Brain pericyte (primary cell): ENCODE measurements at places on chromosomes 7 and 10.

DNA sequence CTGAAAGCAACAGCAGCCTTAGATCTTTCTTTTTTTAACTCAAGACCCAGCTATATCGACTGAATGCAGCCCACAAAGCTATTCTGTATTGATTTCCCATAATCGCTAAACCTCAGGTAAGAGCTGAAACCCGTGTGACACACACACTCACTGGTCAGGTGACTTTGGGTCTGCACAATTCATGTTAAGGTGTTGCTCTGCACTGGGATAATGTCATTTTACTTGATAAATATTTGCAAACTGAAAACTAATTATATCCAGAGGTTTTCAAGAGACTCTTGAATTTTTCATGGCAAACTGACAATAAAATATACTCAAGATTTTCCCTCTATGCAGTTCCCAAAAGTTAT lies 33.1 kb downstream of the SCRN1 start:
- no peak for DNase-seq

GRCh38 chr7:46282155-46282554 lies 361.1 kb upstream of the IGFBP3 start:
- DNase-seq: no peak

GRCh38 chr10:129935867-129936152 lies 28.3 kb downstream of the EBF3 start:
- no peak for DNase-seq

DNA sequence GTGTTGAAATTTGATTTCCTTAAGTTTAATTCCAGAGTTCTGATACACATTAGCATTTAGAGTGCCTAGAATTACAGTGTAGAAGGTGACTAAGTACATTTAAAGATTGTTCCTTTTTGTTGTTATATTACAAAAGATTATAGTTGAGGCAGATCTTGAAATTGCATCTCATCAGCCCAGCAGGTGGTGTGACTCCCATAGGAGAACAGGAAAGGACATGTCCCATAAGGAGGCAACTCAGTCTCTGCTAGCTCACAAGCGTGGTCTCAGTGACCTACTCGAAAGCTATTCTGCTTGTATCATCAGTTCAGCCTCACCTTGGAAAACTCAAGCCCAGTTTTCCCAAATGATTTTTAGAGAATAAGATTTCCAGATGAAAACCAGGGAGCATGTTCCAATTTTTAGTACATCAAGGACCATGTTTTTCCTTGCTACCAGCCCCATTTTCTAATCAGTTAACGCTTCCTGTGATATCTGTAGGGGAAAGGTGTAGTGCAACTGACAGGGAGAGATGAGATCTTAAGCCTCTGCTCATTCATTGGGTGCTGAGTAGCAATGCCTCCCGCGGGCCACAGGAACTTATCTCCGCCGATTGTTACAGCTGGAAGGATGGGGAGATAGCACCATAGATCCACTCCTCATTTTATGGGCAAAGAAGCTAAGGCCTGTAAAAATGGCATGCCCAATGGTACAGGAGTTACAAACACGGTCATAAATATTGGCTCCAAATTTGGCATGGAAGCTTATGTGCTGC lies 1.1 kb upstream of the GNAI1 start:
- DNase-seq: no peak

- no peak for DNase-seq
Measured at GRCh38 chr10:93865794-93866425, 27.9 kb upstream of the SLC35G1 start.

DNA sequence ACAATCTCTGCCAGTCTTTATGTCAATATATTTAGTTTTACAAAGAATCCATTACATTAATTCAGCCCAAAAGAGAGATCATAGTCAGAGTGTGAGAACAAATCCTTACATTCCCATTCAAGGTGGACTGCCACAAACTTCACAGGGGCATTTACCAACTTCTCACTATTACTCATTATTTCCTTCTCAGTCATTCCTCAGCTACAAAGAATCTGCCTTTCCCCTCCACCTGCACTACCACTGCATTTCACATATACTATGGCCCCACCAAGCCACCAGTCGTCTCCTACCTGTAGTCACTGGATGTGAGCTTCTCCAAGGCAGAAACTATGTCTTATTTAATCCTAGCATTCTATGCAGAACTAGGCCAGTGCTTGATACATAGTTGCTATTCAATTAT lies 94.3 kb downstream of the USP6NL start:
- no peak for DNase-seq

DNA sequence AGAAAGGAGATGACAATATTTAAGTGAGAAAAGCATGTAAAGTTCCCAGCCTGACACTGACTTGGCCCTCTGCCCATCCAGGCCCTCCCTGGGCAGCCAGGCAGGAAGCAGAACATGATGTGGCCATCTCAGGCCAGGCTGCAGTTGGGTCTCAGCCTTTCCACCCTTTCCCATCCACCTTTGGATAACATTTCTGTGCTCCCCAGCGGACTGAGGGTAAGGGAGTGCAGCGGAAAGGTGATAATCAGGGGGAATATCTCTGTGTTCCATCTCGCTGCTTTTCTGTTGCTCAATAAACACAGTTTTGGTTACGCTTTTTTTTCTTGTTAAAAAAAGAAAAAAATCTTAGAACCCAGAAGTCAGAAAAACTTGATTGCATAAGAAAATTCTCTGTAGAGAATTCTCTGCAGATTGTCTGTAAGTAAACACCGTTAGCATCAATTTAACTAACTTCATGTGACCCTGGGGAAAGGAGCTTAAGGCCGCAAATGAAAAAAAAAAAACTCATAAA lies 37.2 kb upstream of the TARP start:
- no peak for DNase-seq

DNA sequence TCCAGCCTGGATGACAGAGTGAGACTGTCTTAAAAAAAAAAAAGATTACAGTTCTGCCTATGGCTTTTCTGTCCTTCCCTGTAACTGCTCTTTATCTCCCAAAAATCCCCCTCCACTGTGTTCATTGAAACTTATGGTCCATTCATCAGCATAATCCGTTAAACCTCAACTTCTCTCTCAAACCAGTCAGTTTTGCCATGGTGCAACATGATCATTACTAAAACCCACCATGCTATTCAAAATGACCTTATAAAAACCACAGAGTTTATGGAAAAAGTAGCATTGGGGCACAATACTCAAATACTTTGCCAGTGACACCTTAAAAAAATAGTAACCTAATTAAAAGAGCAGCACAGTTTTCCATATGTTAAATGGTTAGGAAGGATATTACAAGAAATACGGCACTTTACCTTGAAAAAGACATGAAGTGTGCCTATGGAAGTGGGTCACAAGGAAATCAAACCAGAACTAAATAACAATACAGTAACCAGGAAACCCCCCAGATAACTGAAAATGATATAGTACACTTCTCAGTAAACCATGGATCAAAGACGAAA lies 74.0 kb upstream of the ST8SIA6 start:
- no peak for DNase-seq

GRCh38 chr10:7525314-7526016 lies 114.6 kb upstream of the SFMBT2 start:
- no peak for DNase-seq

- no peak for DNase-seq
Measured at GRCh38 chr7:66847879-66848790, 72.9 kb upstream of the TMEM248 start.

GRCh38 chr7:143934526-143935325 lies at the start of gene OR2F2:
Gene OR2F2 (plus strand): TSS chr7:143935233. CDS start chr7:143935233, 0 bp downstream.
- DNase-seq: no peak

DNA sequence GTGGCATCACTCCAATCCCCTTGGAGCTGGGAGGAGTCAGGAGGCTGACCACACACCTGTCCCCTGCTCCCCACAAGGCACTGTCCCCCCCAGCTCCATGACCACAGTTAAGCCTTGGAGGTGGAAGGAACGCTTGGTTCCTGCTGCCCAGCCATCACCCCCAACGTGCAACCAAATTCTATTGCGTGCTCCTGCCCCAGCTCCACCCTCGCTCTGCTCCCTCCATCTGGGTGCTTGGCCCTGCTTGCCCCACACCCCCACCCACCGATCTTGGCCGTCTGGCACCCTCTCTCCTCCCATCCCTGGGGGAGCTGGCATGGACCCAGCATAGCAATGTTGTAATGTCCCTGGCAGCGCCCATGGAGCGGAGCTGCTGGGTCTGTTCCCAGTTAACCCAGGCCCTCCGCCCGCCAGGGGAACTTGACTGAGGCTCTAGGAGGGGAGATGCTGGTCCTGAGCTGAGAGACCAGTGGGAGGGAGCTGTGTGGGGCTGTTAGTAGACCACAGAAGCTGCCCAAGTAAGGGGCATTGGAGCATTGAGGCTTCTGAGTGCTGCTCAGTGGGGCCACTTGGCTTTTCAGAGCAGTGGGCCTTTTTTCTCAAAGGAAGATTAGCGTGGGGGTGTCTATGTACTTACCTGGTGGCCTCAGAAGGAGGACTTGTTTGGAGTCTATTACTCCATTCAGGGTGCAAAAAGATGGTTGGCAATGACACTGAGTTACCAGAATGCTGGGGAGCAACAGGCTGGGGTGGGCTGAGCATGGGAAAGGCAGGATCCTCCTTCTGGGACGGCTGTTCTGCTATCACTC lies 1.1 kb downstream of the EPHB6 start:
- DNase-seq: no peak

DNA sequence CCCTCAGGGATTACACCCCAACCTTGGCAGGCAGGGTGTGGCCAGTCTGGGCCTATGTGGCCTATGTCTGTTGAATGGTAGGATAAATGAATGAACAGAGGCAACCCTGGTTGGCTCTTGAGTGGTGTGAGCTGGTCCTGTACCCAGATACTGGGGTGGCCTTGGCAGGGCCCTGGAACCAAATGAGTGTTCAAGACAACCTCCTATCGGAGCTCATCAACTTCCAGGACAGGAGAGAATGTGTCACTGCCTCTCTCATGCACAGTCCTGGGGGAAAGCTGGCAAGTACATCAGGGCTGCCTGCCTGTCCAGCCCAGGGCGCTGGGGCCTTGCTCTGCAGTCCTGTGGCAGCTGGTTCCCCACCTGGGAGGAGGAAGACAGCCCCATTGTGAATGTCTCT lies 271.6 kb downstream of the CALN1 start:
- DNase-seq: no peak

- no peak for DNase-seq
Measured at GRCh38 chr7:154372011-154372601, 319.9 kb downstream of the DPP6 start.

GRCh38 chr7:132575419-132575981 lies 770 bp downstream of the PLXNA4 start:
- no peak for DNase-seq

GRCh38 chr7:79241288-79242060 lies 212.0 kb downstream of the MAGI2 start:
- no peak for DNase-seq

- no peak for DNase-seq
Measured at GRCh38 chr7:116579322-116579721, 54.5 kb downstream of the CAV1 start.

DNA sequence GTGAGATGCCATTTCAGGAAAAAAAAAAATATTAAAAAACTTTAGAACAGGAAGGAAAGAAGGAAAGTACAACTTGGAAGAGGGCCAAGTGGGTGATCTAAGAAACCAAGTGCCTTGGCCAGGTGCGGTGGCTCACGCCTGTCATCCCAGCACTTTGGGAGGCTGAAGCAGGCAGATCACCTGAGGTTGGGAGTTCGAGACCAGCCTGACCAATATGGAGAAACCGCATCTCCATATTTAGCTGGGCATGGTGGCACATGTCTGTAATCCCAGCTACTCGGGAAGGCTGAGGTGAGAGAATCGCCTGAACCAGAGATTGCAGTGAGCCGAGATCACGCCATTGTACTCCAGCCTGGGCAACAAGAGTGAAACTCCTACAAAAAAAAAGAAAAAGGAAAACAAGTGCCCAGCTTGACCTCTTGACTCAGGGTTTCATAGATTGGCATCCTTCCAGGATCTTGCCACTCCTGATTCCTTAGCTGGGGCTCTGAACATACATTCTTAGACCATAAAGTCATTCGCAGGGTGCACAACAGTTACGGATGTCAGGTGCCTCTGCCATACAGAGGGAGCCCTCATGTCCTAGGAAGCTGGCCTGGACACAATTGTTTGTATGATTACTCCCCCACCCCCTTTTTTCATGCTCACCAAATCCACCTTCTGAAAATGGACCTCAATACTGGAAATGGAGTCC lies 2.1 kb upstream of the GUSB start:
- DNase-seq: no peak

DNA sequence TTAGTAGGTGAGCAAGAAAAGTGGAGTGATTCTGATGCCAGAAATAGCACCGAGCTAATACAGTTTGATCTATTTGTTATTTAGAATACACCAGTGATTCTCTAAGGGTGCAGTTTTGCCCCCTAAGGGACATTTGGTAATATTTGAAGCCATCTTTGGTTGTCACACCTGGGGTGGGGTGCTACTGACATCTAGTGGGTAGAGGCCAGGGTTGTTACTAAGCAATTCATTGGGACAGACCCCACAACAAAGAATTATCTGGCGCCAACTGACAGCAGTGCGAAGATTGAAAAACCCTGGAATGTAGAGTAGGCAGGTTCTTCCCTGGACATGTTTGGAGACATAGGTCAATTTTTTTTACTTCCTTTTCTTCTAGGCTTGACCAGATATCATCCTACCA lies 14.6 kb downstream of the PALS2 start:
- no peak for DNase-seq

DNA sequence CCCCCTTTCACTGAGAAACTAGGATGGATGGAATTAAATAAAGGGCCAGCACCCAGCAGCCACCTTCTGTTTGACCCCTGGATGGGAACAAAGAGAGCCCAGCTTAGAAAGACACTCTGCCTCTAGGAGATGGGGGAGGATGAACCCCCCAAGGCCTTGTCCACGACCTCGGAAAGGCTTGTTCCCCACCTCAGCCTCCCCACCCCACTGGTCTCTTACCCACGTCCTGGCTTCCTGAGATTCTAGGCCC lies 9.7 kb downstream of the ITPRIP start:
- no peak for DNase-seq

DNA sequence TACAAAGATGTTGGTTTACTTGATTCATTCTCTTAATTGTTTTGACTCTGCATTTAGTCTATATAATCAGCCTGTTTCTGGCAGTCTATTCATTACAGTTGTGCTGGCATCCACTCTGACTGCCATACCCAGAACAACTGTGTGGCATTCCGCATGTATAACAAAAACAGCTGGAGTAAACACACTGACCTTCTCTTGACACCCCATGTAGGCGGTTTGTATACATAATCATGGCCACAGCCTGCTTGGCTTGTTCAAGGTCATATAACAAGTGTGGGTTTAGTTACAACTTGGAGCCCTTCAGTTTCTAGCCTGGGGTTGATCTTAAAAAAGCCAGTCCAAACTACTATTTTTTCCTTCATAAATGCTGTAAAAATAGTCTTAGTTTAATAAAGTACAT lies 70.9 kb downstream of the MBL2 start:
- DNase-seq: no peak

DNA sequence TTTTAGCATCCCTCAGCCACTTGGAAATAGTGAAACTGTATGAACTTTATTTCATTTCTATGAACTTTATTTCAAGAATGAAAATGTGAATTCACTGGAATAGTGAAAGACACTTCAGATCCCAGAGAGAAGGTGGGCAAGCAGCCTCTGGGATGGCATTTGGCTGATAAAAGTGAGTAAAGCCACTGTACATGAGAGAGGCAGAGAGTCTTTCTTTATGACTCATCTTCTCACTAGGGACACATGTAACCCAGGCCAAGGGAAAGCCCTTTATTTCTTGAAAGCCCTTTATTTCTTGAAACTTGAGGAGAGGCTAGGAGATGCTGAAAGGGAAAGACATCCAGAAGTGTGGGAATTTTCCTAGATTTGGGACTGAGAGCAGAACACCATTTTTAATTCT lies 148.9 kb upstream of the SMIM30 start:
- DNase-seq: no peak

GRCh38 chr7:15751191-15751701 lies 64.8 kb upstream of the MEOX2 start:
- DNase-seq: no peak

- no peak for DNase-seq
Measured at GRCh38 chr7:24992314-24992713, 12.3 kb upstream of the OSBPL3 start.
